Activated T-cell treated with anti-CD3 and anti-CD28 coated beads, Interleukin-2, amount 50 U/mL, for 72 hours (primary cell): ENCODE measurements at places on chromosomes 12 and 14. TPM values are rescaled to one million over a fixed set of nuclear protein-coding genes. Genes with fewer than 3 reads are reported as not detected.

HCAR1 gene
- 0.12 TPM for total RNA-seq

CEP290 gene
- 14.3 TPM for total RNA-seq

BDKRB2 gene
- not detected for total RNA-seq

BHLHE41 gene
- total RNA-seq: not detected

DMAC2L gene
- 18.9 TPM for total RNA-seq

KRT75 gene
- total RNA-seq: not detected

GRCh38 chr12:70788774-70789173 is 131.8 kb downstream of the PTPRR start:
- H3K27me3 ChIP-seq: no peaks in the 10 kb centered on the region
- H3K4me1 ChIP-seq: no peaks in the 10 kb centered on the region
- H3K36me3 ChIP-seq: no peaks in the 10 kb centered on the region

DNA sequence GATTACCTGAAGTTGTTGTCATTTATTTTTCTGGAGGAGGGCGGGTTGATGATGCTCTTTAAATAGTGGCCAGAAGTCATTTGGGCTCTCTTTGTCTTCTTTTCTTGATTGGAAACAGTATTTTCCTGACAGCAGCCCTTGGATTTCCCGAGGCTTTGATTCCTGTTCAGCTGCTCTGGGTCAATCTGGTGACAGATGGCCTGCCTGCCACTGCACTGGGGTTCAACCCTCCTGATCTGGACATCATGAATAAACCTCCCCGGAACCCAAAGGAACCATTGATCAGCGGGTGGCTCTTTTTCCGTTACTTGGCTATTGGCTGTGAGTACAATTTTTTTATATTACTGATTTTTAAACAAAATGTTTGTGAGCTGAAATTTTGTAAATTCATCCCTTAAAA is 60.4 kb downstream of the ANAPC7 start:
- DNase-seq: no peak
- peak overlapping the region; percentile 80 for H3K27ac ChIP-seq
- H3K27me3 ChIP-seq: no peaks in the 10 kb centered on the region
- H3K4me1 ChIP-seq: peaks cover 18% of the 10 kb centered on the region
- H3K36me3 ChIP-seq: peaks cover 63% of the 10 kb centered on the region

- no peak overlapping the region for H3K4me3 ChIP-seq
- no peaks in the 10 kb centered on the region for H3K36me3 ChIP-seq
- peaks cover 30% of the 10 kb centered on the region for H3K27me3 ChIP-seq
- no peak overlapping the region for H3K27ac ChIP-seq
Observed at GRCh38 chr12:1500095-1500801, 94.1 kb downstream of the FBXL14 start.

DNA sequence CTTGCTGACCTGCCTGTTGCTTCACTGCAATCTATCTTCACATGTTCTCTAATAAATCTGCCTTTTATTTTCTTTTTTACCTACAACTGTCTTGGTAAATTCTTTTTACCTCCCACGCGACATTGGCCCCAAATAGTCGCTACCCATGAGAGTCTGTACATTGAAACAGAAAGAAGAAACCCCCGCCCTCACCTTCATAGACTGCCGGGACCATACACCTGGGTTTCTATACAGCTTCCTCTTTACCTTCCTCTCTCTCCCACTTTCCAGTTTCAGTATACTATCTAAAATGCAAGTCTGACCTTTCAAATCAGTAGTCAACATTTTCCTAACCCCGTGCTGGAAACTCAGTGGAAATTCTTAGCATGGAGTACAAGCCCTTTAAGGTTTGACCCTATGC is 4.8 kb downstream of the SLC8A3 start:
- H3K27me3 ChIP-seq: peaks cover 33% of the 10 kb centered on the region
- H3K27ac ChIP-seq: no peak overlapping the region
- no peak overlapping the region for H3K4me3 ChIP-seq
- H3K4me1 ChIP-seq: peaks cover 12% of the 10 kb centered on the region
